ENCODE measurements at places on chromosomes 1 and 21.
A peak's percentile ranks its signal among the peaks of the same experiment; 100 is the strongest.

DNA sequence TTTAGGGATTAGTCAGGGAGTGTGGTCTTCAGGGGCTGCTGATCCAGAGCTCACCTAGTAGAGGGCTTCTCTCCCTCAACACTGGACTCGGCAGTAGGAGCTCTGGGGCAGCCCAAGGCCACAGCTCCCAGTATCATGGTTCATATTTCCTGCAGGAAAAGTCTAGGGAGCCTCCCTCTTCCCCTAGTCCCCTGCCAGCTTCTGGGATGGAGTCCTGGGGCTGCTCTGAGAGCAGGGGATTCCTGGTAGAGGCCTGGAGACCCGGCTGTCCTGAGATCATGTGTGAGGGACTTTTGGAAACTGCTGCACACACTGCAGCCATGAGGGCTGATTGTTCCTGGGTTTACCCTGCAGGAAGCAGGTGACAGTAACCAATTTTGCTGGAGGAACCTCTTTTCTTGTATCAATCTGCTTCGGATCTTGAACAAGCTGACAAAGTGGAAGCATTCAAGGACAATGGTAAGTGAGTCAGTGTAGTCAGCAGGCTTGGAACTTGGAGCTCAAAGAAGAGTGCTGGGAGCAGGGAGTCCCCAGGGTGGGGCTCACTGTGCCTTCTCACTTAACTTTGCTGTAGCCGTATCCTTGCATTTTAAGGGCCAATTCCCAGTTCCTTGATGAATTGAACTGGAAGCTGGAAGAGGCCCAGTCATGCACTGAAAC, 16.3 kb downstream of the STRIP1 start:
- no peak for DNase-seq

- no peak for DNase-seq
These were observed 671.9 kb downstream of the ADGRL2 start for GRCh38 chr1:82472489-82473131.

DNA sequence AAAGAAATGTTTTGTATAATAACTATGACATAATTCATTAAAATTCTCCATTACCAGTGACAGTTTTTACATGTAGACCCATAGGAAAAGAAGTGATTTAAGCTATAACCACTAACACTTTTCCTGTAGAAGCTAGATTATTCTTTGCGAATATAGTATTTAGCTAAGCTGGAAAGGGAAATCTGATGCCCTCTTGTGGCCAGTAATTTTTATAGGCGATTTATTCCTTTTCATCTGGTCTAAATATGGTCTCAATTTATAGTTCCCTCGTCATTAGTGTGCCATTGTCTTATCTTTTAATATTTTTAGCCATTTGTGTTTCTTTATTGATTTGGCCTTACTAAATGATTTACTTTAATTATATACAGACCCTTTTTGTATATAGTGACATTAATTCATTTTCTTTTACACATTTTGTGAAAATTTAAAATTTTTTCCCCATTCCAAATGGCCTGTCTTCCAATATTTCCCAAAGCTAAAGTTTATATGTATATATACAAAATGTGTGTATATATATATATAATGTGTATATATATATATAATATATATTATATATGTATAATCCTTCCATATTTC, 26.7 kb downstream of the BTG3 start:
- peak; percentile 24 for DNase-seq

DNA sequence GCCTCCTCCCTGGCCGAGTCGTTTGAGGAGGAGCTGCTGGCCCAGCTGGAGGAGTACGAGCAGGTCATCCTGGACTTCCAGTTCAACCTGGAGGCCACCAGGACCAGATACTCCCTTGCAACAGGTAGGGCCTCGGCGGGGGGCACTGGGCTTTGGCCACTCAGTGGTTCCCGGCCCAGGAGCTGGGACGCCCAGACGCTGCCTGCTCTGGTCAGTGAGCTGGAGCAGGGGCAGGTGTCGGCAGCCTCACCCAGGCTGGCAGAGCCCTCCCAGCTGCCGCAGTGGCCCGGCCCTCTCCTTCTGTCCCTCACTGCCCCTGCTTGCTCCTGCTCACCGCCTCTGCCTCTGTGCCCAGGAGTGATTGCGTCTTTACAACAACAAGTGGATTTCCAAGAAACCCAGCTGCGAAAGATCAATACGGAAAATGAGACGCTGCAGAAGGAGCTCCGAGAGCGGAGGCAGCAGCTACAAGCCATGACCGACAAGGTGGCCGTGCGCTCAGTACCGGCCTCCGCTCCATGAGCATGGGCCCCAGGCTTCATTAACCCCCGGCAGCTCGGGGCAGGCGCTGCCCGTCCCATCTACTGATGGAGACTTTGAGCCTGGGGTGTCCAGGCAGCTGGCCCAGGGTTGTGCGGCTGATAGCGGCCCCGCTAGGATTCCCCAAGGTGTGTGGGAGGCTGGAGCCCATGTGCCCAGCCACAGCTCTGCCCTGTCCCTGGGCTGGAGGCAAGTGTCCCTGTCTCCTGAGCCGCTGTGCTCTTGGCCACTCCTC, 9.0 kb upstream of the SMIM1 start:
- no peak for DNase-seq

DNA sequence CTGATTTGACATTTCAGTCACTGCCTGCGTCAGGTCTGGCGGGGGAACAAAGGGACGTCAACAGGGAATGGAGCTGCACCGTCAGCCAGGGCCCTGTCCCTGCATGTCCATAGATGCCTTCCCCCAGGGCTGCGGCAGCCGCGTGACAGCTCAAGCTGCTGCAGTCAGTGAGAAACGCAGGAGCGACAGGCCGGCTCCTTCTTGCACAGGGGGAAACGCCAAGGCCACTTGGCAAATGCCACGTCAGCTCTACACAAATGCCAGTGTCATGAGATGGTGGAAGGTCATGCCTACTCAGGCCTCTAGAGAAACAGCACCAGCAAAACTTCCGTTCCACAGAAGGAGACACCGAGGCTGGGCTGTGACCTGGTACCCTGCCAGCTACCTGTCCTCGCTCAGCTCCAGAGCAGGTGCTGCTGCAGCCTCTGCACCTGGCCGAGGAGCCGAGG, 37.7 kb downstream of the SYF2 start:
- DNase-seq: no peak

- no peak for DNase-seq
These were observed 10.8 kb downstream of the PALMD start for GRCh38 chr1:99656701-99657100.

GRCh38 chr1:101291562-101292380, 55.0 kb downstream of the S1PR1 start:
- DNase-seq: peak; percentile 72

GRCh38 chr1:145778146-145778540, 45.8 kb downstream of the RNF115 start:
- no peak for DNase-seq

- DNase-seq: no peak
These were observed 798.9 kb downstream of the BRINP3 start for GRCh38 chr1:189678779-189679178.

- no peak for DNase-seq
These were observed 290.4 kb downstream of the KCNT2 start for GRCh38 chr1:196317535-196318522.

DNA sequence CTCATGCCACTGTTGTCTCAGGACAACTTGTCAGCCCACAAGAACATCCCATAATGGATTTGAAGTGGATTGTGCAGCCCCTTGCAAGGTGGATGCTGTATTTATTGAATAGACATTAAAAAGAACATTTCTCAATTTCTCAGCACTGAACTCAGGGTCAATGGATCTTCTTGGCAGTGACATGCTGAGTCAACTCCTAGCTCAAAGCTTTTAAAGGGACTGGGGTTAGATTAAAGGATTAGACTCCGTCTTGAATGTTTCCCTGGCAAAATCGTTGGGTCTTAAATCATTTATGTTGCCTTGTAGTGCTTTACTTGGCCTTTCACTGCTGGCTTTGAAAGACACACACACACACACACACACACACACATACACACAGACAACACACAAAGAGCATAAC, 221.6 kb upstream of the PBX1 start:
- no peak for DNase-seq

GRCh38 chr1:23475641-23476040, 8.3 kb downstream of the ASAP3 start:
- DNase-seq: no peak

GRCh38 chr21:42639646-42640152, 13.7 kb upstream of the PDE9A start:
- DNase-seq: no peak

- no peak for DNase-seq
These were observed 207.8 kb downstream of the SIPA1L2 start for GRCh38 chr1:232422098-232422497.

DNA sequence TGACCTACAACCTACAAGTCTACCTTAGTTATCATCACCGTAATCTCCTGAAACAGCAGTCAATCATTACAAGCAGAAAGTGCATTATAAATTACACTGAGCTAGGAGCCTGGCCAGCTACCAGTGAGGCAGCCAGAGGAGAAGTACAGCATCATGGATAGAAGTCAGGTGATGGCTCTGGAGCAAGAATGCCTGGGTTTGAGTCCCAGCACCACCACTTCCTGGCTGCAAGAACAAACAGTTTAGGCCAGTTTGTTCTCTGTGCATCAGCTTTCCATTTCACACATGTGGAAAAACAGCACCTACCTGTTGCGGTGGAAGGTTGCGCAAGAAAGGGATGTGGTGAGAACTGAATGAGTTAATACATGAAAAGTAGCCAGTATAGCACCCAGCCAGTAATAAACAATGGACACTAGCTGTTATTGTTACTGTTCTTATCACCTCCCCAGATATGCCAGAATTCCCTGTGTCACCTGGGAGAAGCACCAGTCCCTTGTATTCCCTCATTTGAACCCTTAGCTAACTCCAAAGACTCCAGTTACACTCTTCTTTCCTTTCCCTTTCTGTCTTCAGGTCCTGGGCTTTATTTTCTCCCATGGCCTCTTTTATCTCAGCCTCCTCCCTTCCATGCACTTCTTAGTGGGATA, 9.0 kb downstream of the CREG1 start:
- DNase-seq: no peak

DNA sequence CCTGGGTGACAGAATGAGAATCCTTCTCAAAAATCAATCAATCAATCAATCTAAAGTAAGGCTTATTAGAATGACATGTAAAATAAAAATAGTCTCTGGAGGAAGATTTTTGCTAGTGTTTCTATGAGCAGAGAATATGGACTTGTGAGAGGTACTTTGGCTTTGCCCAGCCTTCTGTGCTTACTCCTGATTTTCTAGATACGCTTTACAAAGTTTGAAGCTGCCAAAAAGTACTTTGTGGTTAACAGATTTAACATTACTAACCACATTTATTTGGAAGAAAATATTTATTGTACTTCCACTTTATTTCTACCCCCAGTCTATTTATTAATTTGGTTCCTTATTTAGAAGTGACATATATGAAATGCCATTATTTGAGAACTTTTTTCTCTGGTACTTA, 41.0 kb downstream of the CEP350 start:
- DNase-seq: no peak

DNA sequence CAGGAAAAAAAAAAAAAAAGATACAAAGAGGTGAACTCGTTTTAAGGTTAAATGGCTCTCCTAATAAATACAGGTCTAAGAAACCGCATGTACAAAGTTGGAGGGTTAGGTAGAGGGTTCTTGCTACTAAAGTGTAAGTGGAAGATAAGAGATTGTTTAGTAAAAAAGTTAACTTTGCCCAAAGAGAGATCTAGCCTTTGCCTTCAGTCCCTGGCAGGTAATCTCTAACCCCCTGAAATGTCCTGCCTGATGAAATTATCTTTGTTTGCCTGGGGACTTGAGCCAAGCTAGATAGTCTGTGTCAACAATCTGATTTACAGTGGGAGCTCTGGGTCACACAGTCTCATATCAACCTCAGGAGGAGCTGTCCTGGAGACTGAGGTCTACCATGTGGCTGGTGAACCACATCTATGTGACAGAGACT, 57.6 kb downstream of the TRIM33 start:
- DNase-seq: no peak

Data from non-pigmented ciliary epithelial cell (primary cell).